GM04504 (cell line): ENCODE measurements at places on chromosomes 7 and 10.

DNA sequence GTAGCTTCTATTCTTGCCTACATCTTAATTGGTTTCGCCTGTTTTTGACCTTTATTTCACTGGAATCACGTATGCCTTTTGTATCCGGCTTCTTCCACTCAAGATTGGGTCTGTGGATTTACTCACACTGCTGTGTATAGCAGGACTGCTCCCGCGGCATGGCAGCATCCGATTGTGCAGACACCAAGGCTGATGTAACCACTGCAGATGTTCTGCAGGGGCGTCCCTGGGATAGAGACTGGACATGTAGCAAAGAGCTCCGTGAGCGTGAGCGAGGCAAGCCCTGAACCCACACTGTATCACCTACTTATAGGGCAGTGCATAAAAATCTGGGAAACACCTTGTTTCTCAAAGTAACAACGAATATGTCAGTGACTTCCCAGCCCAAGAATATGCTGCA is 11.4 kb upstream of the IDI2 start:
- no peak for DNase-seq

DNA sequence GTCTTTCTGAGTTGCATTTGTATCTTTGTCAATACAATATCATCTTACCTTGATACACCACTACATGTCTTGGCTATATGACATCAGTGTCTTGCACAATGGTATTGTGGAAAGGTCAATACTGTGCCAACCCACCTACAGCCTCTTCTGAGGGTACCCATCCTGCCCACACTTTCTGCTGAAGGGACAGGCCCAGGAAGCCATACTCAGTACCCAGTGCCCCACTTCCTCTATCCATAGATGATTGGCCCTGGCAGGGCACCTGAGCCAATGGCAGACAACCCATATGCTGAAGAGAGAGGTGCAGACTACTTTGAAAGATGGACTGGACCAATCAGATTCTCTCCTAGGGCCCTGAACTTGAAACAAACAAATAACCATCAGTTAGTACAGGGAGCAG is 152.0 kb upstream of the ADO start:
- DNase-seq = no peak

- no peak for DNase-seq
Observed at GRCh38 chr10:61903221-61903927, 1.9 kb downstream of the ARID5B start.

DNA sequence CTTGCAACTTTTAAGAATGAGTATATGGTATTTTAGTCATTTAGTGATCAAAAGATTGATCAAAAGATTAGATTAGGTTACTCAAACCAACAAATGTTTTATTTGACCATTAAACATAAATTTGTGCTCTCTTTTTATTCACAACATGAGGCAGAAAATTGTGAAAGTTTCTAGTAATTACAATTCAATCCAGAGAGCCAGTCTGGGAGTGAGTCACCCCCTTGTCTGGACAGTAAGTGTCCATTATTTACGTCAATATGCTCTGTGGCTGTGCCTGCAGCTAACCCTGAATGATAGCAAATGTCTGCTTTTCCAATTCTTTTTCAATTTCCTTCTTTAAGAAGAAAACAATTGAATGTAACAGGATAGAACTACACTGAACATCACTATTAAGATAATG is 27.9 kb downstream of the GNG11 start:
- DNase-seq = peak; percentile 71

DNA sequence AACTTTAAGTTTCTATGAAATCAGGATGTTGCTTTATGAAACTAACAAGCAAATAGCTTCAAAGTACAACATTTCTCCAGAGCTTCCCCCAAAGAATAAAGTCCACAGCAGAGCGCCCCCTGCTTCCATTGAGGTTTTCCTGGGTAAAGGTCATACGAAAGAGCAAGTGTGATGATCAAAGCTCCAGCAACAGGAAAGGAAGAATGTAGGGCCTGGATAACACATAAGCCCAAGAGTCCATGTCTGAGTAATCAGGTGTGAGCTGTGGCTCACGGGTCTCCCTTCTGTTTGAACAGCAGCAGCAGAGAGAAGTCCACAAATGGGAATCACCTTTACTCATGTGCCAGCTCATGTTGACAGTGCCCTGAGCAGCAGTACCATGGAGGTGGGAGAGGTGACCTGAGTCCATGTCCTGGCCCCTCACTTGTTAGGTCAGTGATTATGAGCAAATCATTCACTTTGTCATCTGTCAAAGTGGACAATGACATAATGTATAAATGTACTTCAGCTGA is 50.5 kb downstream of the MRPL32 start:
- no peak for DNase-seq

GRCh38 chr10:12380999-12381398 is 31.7 kb downstream of the CAMK1D start:
- DNase-seq = no peak

- DNase-seq = no peak
Observed at GRCh38 chr7:83119026-83119382, 43.7 kb downstream of the PCLO start.

- no peak for DNase-seq
Observed at GRCh38 chr7:30745261-30745941, 6.5 kb upstream of the INMT start.

DNA sequence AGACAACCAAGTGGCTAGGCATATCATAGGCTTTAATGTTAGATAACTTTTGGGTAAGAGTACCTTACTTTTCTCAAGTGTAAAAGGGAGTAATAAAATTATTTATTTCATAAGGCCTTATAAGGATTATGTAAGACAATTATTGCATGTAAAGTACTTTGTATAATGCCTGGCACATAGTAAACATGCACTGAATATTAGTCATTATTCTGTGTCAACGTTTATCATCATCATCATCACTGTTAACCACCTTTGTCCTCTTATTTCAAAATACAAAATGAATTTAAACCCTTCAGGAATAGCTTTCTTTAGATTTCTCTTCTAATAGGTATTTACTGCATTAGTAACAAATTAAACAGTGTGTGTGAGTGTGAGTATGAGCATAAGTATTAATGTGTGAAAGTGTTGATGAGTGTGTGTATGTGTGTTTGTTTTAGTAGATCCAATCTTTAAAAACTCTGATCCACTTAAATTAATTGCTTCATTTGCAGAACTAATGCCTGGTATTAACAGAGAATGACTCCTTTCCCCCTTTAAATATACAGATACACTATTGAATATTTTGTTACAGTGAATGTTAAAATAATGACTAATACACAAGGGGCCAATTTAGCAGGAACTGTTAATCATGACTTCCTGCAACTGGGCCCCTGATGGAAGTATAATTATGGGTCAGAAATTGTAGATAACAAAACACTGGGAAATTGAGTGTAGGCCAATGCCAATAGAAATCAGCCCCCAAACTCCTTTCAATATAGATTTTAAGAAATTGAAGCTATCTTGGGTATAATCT is 213.3 kb upstream of the FZD8 start:
- no peak for DNase-seq

DNA sequence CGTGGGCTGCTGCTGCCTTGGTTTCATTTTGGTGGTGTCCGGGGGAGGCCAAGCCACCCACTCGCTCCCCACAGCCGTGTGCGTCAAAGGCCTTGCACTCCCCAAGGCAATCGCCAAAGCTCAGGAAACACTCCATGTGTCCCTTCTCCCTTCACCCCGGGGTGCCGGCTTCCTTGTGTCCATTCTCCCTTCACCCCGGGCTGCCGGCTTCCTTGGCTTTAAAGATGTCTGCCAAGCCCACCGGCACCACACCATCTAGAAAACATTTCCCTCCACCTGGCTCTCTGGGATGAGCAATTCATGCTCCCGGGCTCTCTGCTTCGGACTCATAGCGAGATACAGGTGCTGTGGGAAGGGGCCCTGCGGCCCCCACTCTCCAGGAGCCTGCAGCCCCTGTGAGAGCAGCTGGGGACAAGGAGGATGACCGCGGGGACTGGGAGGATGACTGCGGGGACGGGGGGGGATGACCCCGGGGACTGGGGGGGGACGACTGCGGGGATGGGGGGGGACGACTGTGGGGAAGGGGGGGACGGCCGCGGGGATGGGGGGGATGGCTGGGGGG is 322.1 kb downstream of the DNAJB6 start:
- no peak for DNase-seq

- no peak for DNase-seq
Observed at GRCh38 chr10:28558923-28559508, 26.1 kb downstream of the WAC start.

DNA sequence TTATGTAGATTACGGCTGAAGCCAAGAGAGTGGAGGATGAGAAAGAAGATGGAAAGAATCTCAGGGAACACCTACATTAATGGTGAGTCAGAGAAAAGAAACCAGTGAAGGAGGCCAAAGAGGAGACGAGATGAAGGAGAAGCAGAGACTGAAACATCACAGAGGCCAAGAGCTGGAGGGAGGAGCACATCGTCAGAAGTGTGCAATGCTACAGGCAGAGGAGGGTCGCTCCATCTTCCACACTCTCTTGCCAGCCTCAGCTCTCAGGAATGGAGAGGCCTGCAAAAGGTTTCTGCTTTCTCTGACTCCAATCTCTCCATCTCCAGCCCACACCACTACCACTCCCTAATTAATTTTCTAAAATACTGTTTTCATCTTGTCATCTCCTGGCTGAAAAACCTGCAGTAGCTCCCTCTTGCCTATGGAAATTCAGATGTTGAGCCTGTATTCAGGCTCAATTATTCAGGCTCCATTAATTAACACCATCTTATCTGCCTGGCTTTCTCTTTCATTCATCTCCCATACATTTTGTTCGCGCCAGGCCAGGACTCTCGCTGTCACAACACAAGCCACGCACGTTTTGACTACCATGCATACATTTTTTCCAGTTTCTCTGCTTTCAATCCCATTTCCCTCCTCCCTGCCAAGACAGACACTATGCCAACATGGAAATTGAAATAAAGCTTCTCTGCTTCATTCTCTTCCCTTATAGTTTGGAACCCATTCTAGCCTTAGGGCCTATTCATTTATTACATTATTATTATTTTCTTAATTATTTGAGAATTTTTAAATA is 165.8 kb downstream of the INHBA start:
- DNase-seq = no peak

GRCh38 chr7:109984729-109985128 is 1106.2 kb upstream of the LRRN3 start:
- no peak for DNase-seq

DNA sequence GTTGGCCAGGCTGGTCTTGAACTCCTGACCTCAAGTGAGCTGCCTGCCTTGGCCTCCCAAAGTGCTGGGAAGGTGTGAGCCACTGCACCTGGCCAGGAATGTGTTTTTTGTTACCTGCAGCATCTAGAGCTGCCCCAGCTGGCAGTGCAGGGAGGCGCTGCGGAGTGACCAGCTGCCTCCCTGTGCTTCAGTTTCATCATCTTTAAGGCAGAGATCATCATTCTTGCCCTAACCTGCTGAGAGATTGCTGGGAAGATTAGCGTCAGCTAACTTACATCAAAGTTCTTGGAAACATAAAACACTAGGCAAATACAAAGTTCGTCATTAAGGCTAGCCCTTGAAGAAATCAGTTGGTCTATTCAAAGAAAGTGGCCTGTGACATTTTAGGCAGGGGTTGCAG is 2.3 kb downstream of the ZNF282 start:
- no peak for DNase-seq

DNA sequence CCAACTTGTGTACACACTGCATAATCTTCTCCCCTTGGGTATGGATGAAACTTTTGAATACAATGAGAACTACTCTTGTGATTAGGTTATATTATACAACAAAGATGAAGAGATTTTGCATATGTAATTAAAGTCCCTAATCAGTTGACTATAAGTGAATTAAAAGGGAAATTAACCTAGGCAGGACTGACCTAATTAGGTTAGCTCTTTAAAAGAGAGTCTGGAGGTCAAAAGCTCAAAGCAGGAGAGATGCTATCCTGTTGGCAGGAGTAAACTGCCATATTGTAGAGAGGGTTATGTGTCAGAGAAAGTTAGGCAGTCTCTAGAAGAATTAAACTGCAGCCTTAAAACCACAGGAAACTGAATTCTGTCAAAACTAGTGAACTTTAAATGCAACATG is 29.4 kb downstream of the HGF start:
- no peak for DNase-seq

DNA sequence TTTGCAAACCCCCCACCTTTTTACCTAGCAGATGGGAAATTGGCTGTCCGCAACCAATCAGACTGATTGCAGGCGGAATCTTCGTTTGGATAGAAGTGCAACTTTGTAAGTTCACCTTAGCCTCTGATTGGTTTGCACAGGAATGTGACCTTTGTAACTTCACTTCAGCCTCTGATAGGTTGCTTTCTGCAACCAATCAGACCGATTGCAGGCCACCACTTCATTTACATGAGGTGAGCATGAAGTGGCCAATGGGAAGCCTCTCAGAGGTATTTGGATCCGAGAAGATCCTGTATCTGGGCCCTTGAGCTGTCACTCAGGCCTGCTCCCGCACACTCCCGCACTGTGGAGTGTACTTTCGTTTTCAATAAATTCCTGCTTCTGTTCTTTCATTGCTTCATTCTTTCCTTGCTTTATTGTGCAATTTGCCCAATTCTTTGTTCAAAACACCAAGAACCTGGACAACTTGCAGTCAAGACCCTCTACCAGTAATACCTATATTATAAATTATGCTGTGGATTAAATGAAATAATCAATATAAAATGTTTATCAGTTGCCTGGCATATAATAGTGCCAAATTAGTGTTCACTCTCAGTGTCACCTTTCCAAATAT is 491.4 kb downstream of the PLXNA4 start:
- DNase-seq = no peak

DNA sequence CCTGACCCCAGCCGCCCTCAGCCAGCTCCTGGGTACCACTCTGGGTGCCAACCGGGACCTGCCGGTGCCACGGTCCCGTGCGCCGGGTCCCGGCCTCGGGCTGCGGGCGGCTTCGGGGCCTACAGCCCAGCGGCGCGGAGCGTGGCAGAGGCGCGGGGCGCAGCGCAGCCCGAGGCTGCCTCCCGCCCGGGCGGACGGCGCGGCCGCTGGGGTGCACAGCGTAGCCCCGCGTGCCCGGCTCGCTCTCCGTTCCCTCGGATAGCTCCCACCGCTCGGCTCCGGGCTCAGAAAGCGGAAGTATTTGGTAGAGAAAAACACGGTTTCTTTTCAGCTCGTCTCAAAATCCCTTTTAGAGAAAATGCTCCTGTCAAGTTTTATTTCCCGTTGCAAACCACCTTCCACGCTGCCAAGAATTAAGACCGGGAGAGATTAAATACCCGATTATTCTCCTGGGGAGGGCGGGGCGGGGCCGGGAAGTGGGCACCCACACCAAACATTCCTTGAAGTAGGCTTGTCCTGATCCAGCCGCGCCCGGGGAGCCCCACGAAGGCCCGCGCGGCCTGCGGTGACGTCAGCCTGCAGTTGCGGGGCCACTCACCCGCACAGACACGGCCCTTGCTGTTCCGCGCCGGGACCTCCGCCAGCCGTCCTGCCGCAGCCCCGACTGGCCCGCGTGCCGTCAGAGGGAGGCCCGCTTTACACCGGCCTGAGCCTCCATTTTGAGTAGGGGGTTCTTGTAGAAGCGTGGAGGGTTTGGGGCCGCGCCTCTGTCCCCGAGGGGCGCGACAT is 7.2 kb downstream of the HOXA13 start:
- no peak for DNase-seq

GRCh38 chr10:68301790-68302502 is 29.9 kb upstream of the HNRNPH3 start:
- peak; percentile 33 for DNase-seq

GRCh38 chr7:155839461-155839860 is 27.2 kb upstream of the SHH start:
- DNase-seq = no peak
